ENCODE measurements at places on chromosomes 5 and 9.

DNA sequence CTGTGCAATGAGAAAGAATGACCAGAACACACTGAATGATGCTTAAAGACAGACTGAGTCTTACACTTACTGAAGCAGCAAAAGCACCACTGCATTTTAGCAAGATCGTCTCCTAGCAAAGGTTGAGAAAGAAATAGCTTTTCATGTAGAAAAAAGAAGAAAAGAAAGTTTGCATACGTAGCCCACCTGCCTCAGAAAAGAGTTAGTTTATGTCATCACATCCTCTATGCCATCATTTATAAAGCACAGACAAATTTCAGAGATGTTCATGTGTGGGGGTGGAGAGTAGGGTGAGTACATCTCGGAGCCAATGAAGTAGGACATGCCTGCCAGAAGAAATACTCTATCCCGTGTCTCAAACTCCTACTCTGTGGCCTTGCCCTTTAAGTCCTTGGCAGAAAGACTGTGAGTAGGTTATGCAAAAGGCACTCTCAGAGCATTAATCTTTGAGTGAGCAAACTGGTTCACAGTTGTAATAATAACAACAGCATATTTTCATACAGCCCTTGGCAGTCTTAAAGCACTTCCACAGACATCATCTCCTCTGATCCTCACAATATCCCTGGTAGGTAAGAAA is 22.4 kb downstream of the NRG2 start:
- DNase-seq, result no peak

DNA sequence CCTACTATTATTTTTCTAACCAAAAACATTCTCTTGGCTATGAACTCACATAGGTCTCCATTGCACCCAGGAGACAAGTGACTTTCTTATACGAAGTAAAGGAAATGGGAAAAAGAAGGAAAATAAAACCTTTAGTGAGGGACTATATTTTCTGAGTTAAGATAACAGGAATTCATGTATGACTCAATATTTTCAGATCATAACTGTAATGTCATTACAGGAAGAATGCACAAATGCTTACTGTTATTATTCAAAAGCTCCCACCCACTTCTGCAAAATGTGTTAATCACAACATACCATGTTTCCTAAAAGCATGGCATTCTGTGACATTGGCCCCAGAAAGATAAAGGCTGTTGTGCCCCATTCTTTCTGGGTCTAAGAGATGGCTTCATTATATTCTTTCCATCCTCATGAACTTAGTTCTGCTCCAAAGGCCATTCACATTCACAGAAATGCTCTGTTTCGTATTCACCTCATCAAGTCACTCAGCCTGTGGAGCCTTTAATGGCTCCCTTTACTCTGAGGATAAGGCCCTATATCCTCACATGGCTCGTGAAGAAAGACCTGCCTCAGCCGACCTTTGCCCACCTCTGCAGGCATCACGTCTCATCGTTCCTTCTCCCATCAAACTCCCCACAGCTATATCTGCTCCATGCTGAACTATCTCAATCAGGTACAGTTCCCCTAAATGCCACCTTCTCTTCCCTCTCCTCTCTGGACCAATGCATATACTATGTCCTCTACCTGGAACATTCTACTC is 77.0 kb downstream of the ABCA1 start:
- DNase-seq, result no peak

GRCh38 chr5:147939431-147940114 is 33.2 kb upstream of the C5orf46 start:
- no peak for DNase-seq

DNA sequence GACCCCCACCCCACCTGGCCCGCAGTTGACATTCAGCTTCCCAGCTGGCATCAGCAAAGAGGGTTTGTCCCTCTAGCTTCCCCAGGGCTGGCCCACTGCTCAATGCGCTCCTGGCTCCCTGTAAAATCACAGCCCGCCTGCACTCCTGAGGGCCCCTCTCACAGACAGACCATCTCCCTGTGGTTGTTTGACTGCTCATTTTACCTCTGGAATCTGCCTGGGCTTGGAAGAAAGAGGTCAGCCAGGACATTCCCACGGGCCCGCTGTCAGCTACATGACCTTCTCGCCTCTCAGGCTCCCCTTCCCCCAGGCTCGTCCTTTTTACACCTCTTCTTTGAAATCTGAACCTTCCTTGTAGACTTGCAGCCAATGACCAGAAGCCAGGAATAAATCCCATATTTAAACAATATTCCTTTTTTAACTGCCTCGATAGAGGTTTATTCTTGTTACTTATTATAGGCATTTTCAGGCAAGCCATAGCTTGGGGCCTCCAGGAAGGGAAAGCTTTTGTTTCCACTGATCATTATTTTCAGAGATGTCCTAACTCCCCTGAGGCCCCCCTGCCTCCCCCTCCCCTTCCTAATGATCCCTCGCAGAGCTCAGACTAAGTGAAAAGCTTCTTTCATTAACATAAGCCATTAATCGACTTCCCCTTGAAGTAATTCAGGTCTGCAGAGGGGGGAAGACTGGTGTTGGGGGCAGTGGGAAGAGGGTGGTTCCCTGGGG is 76.3 kb upstream of the IQGAP2 start:
- DNase-seq, result peak; percentile 50

GRCh38 chr9:20002011-20002410 is 213.2 kb upstream of the SLC24A2 start:
- no peak for DNase-seq

GRCh38 chr9:88092797-88093331 is 45.4 kb downstream of the SPATA31C2 start:
- DNase-seq, result no peak

DNA sequence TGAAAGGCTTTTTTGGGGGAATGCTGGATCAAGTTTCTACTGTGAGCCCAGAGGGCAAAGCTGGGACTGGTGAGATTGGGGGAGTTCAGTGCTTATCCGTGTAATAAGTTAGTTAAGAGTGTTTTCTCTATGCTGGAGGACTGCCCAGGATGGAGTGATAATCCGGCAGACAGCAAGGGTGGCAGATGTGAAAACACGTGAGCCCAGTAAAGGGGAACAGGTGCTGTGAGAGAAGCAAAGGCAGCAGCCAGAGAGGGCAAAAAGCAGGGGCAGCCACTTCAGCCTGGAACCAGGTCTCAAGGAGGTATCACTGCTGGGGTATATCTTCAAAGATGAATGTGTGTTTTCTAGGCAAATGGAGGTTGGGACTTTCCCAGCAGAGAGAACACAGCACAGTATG is 53.9 kb downstream of the GALNT10 start:
- no peak for DNase-seq

- no peak for DNase-seq
Observed at GRCh38 chr9:23526806-23527205, 299.2 kb downstream of the ELAVL2 start.

DNA sequence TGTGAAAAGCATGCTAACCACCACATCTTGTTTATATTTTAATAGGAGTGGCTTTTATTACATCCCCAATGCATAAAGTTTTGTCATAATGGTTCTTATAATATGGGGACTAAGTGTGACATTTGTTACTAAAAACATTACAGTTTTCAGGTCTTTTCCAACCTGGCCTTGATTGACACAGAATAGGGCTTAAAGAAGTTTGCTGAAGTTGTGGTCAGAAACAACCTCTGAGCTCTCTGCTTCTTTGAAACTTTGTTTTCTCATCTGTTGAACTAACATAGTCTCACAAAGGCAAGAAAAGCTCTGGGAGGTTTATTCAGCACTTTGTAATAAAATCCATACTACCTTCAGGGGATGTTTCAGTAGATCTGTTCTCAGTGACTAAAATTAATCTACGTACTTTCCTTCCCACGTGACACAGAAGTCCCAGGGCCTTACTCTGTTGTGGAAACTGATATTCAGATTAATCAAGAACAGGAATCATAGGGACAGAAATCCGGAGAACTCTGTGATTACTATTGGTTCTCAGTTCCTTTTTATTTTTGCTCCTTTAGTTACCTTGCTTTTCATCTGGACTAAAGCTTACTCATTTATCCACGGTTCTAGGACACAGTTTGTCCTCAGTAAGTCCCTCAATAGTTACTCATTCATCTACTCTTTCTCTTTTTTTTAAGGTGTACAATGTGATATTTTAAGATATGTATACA is 289.0 kb upstream of the EFNA5 start:
- DNase-seq, result no peak

- no peak for DNase-seq
Observed at GRCh38 chr5:52922384-52922783, 66.8 kb upstream of the ITGA2 start.

DNA sequence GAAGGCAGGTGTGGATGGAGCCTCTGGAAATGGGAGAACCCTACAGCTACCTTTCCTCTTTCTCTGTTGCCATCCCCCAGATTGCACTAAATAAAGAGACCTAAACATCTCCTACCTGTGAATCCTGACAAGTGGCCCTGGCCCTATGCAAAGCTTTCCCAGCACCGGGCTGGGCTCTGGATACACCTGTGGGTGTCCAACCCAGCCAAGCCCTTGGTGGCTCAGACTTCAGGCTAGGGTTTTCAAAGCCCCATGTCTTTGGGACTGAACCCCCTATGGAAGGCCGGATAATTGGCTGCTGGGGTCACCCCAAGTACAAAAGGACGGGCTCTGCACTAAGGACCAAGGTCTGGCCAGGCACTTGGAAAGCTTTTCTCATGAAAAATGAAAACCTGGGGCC is 44.1 kb upstream of the IPPK start:
- DNase-seq, result no peak

DNA sequence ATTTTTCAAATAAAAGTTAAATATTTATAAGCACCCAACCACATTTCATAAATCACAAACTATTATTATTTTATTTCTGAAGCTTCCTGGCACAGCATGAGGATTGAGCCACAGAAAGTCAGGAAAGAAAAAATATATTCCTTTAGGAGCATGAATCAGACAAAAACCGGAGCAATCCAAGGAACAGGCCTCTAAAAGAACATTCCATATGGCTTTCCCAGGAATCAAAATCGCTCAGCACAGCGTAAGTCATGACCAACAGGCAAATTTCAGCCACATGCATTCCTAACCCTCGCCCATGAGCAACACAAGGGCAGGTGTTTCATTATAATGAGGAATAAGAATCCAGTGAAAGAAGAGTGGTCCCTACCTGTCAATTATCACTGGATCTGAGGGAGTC is 26.7 kb downstream of the EBF1 start:
- DNase-seq, result no peak

DNA sequence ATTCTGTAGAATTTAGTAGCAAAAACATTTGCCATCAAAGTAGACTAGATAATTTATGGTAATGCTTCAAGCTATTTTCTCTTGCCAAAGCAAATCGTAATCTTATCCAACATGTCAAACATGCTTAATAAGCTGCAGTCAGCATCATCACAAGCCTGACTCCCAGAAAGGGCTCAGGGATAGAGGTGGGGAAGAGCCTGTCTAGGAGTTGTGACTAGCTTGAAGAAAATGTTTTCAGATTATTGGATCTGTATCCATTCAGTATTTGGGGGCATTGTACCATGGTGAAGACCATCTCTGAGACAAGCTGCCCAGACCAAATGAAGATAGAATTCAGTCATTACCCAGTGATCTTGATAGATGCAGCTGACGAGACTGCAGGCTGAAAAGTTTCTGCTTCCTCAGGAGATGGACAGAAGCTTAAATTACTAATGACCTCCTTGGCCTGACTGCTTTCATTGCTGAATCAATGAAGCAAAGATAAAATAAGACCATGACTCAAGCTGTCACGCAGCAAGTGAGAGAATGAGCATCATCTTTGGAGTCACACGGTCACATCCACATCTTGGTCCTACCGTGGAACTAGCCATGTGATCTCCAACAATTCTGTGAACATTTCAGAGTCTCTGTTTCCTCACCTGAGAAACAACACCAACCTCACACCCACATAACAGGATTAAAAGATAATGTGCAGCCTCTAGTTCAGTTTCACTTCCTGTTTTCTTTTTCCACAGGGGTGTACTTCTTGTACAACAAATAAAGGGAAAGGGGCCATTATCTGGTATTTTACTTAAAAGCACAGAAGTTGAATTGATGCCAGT is 9.4 kb downstream of the ERAP2 start:
- no peak for DNase-seq

DNA sequence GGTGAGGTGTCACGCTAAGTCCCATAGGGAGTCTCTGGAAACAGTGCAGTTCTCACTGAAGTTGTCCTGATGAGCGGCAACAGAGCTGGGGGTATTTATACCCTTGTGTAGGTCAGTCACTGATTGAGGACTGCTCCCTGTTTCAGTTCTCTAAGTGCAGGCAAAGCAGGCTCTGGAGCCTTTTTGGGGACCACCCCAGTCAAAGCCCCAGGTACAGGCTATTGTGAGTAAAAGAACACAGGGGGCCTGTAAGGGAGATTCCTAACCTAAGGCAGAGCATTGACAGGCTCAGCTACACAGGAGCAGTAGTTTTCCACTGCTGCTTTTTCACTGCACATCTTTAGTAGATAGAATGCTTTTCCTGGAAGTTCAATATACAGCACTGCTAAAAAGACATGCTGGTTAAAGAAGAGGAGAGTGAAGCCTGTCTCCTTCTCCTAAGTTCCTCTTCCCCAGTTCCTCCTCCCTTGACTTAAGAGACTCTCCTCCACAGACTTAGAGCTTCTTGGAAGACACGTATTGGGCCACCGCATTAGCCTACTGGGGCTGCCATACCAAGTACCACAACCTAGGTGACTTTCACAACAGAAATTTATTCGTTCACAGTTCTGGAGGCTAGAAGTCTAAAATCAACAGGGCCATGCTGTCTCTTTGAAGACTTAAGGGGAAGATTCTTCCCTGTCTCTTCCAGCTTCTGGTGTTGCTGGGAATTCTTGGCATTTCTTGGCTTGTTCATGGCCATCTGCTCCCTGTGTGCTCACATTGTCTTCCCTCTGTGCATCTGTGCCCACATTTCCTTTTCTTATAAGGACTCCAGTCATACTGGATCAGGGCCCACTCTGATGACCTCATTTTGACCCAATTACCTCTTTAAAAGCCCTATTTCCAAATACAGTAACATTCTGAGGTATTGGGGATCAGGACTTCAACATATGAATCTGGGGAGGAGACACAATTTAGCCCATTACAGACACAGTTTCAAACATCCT is 221.0 kb downstream of the ESM1 start:
- DNase-seq, result no peak

GRCh38 chr5:12870872-12871539 is 966.8 kb upstream of the CTNND2 start:
- no peak for DNase-seq

GRCh38 chr5:38601133-38601862 is 44.9 kb upstream of the LIFR start:
- no peak for DNase-seq

- DNase-seq, result peak; percentile 84
Observed at GRCh38 chr9:34343090-34343489, 13.7 kb downstream of the NUDT2 start.

DNA sequence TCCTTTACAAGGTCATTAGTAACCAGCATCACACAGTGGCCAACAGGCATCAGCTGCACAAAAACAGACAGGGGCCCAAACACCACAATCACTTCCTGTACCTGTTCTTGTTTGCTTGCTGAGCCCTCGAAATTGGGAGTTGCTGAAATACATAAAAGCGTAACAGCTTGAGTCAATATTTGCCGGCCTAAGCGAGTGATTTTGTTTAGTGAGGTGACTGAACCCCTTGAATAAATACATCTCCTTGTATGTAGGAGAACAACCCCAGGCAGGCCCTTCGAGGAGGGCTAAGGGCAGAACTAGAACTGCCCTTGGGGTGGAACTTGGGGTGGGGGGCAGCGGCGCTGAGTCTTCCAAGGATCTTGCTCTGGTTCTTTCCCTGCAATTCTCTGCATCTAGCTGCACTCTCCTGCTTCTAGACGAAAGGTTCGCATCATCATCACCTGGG is 502.5 kb downstream of the RASEF start:
- no peak for DNase-seq

Measured in right forelimb (tissue), 1 donor.